ENCODE measurements at places on chromosomes 3 and 15. TPM values are rescaled to one million over a fixed set of nuclear protein-coding genes. Genes with fewer than 3 reads are reported as not detected.

HYAL1 gene
- 0.54 TPM for total RNA-seq

FOXB1 gene
- not detected for total RNA-seq

C3orf52 gene
- total RNA-seq, result 10.3 TPM

SPESP1 gene
- total RNA-seq, result not detected

ONECUT1 gene
- 0.27 TPM for total RNA-seq
